ENCODE measurements at places on chromosomes 1 and 21.
A peak's percentile ranks its signal among the peaks of the same experiment; 100 is the strongest.

DNA sequence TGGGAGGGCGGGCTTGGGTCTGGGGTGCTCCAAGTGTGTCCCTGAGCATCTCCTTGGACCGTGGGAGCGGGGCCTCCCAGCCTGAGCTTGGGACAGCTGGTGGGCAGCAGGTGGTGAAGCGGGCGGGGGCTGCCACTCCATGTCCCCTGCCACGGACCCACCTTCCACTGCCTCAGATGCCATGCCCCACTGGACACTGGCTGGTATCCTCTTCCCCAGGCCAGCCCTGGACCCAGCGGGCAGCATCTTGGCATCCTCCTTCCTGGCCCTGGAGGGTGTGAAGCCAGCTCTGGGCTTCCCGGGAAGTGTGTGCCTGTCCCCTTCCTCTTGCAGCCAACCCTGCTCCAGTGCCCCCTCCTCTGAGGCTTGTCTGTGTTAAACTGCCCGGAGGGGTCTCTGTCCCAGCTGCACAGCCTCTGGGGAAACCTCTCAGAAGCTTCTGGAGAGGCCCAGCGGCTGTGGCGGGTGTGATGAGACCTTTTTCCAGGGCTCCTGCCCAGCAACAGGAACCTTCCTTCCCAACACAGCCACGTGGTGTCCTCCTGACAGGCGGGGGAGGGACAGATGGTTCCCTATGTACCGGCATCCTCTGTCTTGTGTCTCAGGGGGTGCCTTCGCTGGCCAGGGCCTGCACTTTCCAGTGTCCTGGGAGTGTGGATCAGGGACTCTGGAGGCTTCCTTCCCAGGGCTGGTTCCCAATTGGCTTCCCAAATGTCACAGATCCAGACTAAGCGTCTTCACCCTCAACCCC, 81.6 kb upstream of the DISP3 start:
- DNase-seq = no peak

- DNase-seq = no peak
Observed at GRCh38 chr1:15027515-15027986, 126.0 kb upstream of the TMEM51 start.

DNA sequence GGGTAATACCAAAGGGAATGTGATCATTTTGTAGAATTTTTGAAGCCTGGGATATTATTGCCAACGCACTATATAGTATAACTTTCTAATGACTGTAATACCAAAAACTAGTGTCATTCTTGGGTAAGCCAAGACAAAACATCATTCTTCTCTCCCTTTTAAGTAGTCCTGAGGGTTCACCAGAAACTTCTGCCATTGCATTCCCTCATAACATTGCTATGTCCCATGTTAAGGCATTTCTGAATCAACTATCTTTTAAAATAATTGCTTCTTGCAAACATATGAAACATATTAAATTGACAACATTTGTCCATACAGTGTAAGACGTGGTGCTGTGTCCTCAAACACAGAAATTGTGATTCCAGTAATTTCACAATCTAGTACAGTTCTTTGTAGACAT, 29.9 kb upstream of the C1orf21 start:
- no peak for DNase-seq

- DNase-seq = no peak
Observed at GRCh38 chr1:5947978-5948680, 44.1 kb downstream of the NPHP4 start.

- DNase-seq = no peak
Observed at GRCh38 chr1:244400974-244401373, 50.7 kb downstream of the ADSS2 start.

GRCh38 chr1:200198236-200198635, 170.7 kb downstream of the NR5A2 start:
- DNase-seq = no peak

- DNase-seq = no peak
Observed at GRCh38 chr1:26703478-26703877, 7.7 kb downstream of the ARID1A start.

- DNase-seq = no peak
Observed at GRCh38 chr21:38439426-38439825, 58.9 kb downstream of the ERG start.

DNA sequence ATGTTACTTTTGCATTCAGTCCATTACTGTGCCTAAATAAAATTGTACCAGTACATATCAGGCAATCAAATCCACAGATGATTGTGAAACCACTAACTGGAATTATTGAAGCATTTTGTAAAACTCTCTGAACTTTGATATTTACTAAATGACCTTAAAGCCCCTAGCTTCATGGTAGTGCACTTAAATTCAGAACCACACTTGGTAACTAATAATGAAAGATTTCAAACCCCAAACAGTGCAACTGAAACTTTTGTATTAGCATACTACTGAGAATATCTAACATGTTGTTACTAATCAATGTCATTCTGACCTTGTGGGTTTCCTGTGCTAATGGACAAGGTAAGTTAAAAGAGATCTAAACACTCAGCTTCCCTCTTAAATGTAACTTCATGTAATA, at the start of gene CFHR3:
CFHR3 (plus strand) TSS at position 238 of the 400 bp plus-strand sequence; CDS start at position 285, 47 bp downstream.
- no peak for DNase-seq

GRCh38 chr1:217021956-217022355, 298.7 kb upstream of the ESRRG start:
- DNase-seq = no peak

DNA sequence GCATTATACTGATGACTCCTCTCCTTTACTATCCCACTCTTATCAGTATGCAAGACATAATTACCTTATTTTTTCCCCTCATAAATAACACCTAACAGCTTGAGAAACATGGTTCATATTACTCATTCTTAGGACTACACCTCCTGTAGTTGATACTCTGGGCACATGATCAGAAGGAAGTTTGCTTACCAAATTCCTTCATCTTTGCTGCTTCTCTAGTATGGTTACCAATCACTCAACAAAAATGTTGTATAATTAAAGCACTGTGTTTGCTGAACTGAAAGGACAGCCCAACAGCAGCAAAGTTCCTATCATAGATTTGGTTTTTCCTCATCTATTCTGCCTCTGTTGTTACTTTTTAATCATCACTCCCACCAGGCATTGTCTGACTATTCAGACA, 586.3 kb downstream of the LRRIQ3 start:
- no peak for DNase-seq

- DNase-seq = no peak
Observed at GRCh38 chr1:211660718-211661222, 14.7 kb downstream of the NEK2 start.

- no peak for DNase-seq
Observed at GRCh38 chr1:69919129-69919921, 286.1 kb downstream of the LRRC40 start.

DNA sequence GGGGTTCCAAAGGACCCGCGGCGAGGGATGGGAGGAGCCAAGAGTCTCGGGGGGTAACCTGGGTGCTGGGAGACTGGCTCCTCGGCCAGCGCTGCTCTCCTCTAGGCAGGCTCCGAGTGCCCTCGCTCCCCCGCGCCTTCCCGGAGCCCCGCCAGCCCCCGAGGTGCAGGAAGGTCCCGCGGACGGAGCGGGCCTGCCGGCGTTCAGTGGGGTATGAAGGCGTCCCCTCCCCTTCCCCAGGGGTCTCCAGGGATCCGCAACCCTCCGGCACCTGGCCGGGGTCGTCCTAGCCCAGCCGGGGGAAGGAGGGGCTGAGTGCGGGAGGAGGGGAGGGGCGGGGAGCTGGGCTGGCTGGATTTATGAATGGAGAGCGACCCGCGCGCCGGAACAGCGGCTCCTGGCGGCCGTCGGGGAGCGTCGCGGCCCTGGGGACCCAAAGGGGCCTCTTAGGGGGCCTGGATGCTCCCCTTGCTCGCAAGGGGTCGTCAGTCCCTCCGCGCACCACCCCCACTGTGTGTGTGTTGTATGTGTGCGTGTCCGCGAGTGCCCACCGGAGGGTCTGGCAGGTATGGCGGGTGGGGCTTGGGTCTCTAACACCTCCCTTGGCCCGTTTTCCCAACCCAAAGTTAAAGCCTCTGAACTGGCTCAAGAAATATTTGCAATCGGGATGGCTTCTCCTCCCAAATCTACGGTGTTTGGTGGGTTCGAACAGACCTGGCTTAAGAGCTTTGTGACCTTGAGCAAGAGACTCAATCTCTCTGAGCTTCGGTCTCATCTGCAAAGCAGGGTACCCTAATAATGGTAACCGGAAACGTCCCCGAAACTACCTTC, 642 bp downstream of the HCRTR1 start:
- DNase-seq = peak; percentile 56

DNA sequence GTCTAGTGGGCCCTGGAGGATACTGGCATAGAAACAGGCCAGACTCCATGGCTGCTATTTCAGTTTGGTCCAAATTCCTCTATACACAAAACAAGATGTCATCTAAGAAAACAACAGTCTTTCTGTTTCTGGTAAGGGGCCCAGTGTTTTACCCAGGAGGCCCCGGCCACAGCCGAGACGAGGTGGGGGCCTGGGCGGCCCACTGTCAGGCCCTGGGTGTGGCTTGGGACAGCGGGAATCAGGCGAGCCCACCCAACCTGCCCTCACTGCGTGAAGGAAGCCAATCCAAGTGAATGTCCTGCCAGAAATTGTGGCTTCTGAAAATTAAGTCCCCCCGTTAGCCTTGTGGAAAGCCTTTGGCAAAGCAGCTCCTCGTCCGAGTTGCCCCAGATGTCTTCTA, 31.2 kb upstream of the GPR153 start:
- DNase-seq = no peak

DNA sequence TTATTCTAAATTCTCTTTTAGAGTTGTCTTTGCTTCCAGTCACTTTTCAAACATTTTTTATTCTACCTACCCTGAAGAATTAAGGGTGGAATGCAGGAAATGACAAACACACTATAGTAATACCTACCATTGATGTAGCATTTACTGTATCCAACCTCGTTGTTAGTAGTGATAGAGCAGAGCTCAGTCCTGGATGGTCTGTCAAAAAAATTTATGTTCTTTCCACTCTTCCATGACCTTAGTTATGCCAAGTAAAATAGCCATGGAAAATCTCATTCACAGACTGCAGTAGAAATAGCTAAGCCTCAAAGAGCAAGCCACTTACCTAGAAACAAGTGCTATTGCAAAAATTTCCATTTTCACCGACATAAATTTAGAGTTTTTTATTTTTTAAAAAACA, 74.6 kb downstream of the CRB1 start:
- no peak for DNase-seq

DNA sequence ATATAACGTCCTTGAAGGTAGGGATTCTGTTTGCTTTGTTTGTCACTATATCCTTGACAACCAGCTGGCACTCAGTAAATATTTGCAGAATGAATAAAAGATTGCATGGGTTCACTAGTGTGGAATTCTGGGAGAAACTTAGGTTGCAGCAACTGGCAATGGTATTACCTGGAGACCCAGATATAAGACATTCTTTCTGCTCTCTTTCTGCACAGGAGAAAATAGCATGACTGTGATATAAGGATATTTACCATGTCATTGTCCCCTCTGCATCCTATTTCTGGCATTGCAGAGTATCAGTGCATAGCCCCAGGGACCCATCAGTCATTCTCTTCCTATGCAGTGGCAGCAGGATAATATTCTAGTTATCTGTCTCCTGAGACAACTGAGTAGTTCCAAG, 308.9 kb upstream of the LRRC7 start:
- no peak for DNase-seq

DNA sequence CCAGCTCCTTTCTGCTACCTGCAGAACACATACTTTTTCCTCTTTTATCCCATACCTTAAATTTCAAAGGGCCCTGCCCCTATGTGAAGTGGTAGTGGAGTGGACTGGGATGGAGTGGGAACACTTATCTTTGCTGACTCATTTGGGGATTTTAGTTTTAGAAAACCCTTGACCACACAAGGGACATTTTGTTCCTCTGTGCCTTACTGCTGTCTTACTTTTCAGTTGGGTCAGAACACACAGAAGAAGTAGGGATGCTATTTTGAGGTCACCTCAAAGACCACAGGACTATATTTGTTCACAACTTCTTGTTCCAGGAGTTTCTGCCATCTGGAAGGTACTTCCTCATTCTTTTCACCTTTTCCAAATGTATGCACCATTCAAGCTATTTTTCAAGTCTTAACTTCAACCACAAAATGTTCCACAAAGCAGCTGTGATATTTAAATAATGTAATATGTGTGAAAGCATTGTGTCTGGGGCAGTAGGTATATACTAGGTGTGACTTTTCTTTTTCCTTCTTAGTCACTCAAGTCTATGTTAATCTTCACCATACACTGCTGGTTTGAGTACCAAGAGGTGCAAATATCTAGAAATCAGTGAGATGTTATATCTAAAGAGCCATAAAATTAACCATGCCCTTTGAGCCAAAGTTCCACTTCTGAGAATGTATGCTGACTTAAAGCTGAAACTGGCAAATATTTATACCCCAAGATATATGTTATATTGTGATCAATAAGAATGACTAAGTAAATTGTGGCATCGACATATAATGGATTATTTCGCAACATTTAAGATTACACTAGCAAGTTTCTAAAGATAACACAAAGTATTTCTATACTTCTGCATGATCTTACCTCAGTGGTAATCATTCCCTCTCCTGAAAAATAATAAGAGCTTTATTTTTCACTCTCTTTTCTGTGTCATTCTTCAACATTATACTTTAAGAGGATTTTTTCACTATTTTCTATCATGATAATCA, 308.5 kb downstream of the MRPL39 start:
- no peak for DNase-seq

- no peak for DNase-seq
Observed at GRCh38 chr1:120178799-120179756, 2.8 kb upstream of the SEC22B start.

GRCh38 chr1:191695865-191696264, 462.4 kb upstream of the RGS18 start:
- no peak for DNase-seq
